CD4-positive, alpha-beta T cell treated with Interleukin-10 for 1 hour (primary cell): ENCODE measurements at places on chromosomes 16 and 17.

- DNase-seq = no peak
Observed at GRCh38 chr17:74452841-74453661, 13.4 kb upstream of the CD300A start.

GRCh38 chr17:56257075-56257474 lies 103.8 kb downstream of the ANKFN1 start:
- DNase-seq = no peak

DNA sequence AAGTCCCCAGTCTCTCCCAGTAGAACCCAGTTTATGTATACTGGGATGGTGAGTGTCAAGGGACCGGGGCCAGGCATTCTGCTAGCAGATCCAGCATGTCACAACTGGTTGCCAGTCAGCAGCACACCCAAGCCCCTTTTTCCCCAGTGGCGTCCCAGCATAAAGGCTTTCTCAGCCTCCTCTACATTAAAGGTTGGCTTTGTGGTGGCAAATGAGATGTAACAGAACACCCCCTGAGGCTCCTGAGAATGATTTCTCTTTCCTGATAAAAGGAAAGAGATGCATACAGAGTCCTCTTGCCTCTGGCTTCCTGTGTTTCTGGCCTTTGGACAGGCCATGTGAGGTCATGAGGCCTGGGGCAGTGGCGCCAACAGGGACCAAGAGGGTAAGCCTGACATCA lies 27.9 kb downstream of the IRX6 start:
- no peak for DNase-seq

DNA sequence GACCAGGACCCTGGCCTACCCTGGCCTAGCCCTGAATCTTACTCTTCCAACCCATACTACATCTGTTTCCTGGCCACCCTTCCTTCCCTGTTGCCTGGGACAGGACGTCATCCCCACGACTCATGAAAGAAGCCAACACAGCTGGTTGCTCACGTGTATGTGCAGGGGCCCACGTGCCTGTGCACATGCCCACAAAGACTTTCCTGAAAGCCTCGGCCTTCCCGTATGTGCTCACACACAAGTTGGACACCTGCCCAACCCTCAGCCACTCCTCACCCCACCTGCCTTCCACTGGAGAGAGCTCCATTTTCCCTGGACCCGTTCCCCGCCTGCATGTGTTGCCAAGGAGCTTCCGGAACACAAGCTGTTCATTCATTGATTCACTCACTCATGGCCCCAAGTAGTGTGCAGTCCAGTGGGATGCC lies 7.0 kb downstream of the PLXDC1 start:
- no peak for DNase-seq

DNA sequence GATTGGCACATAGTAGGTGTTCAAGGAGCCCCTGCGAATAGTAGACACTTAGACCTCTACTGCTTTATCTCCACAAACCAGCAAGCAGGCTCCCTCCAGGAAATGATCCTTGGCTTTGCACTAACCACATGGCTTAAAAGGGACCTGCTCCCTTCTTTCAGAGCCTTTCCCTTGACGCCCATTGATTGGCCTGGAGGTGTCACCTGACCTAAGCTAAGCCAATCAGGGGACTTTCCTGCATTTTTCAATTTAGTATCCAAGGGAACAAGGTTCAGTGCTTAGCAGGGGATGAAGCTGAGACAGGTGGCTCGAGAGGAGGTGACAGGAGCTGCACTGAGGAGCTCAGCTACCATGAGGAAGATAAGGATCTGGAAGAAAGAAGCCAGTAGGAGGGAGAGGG lies 52.8 kb downstream of the CLEC19A start:
- DNase-seq = no peak

GRCh38 chr17:31724619-31725018 lies 134.4 kb downstream of the COPRS start:
- DNase-seq = no peak

DNA sequence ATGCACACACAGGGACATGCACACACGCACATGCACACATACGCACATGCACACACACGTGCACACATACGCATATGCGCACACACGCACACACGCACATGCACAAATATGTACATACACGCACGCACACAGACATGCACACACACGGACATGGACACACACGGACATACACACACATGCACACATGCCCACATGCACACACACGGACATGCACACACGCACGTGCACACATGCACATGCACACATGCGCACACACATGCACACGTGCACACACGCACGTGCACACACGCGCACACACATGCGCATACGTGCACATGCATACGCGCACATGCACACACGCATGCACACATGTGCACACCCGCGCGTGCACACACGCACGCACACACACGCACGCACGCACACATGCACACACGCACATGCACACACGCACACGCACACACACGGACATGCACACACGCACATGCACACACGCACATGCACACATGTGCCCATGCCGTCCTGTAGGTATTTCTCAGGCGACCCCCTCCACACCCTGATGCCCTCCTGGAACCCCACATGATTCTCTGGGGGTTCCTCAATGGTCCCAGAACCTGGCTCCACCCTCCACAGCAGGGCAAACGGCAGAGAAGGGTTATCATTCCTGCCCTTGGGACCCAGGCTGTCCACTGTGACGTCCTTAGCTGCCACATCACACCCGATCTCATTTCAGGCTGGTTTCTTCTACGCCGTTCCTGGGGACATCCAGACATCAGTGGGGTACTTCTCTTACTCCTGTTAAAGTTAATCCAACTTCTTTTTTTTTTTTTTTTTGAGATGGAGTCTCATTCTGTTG lies 9.6 kb upstream of the RBFOX3 start:
- no peak for DNase-seq

DNA sequence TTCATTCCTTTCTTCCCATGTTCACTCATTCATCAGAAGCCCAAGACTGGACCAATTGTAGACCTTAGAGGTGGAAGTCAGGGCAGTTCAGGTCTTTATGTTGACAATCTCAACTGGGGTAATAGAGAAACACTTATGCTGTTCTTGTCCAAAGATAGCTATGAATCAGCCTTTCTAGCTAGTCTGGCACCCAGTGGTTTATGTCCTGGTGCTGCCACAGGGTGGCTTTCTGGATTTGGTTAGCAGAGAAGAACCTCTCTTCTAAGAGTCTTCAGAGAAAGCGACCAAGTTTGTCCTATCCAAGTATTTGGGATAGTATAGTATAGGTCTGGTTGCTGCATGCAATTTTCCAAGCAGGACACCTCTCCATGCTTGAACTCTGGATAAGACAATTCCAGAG lies 83.3 kb downstream of the NOG start:
- no peak for DNase-seq

GRCh38 chr17:4476511-4477070 lies 22.1 kb upstream of the SPNS2 start:
- DNase-seq = no peak

DNA sequence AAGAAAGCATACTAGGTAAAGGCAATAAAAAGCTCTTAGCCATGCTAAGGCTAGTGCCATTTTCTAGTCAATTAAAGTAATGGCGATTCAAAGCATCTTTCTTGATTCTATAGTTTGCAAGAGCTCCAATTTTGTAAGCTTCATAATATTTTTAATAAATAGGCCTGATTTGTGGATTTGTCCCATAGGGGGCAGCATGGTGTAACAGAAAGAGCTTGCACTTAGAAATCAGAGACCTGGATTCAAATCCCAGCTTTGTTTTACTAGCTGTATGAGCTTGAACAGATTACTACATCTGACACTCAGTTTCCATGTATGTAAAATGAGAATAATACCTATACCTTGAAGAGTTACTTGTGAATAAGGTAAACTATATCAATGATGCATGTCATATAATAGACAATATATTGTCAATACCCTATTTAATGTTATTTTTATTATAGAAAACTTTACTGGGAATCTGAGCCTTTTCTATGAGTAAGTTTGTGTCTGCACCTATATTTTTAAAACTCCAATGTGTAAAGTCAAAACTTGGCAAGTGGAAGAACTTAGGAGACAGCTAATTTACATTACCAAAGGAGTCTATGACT lies 93.6 kb upstream of the NOG start:
- peak; percentile 19 for DNase-seq

DNA sequence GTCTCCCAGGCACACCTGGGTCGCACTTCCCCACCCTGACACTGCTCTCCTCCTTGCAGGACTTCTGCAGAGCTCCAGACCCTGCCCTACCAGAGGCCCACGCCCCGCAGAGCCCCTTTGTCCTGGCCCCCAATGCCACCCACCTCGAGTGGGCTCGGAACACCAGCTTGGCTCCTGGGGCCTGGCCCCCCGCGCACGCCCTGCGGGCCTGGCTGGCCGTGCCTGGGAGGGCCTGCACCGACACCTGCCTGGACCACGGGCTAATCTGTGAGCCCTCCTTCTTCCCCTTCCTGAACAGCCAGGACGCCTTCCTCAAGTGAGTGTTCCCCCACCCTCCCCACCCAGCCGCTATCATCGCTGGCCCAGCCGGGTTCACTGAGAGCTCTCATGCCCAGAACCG lies 79.6 kb downstream of the MGAT5B start:
- DNase-seq = no peak

- no peak for DNase-seq
Observed at GRCh38 chr17:57099165-57099564, 14.1 kb downstream of the AKAP1 start.

DNA sequence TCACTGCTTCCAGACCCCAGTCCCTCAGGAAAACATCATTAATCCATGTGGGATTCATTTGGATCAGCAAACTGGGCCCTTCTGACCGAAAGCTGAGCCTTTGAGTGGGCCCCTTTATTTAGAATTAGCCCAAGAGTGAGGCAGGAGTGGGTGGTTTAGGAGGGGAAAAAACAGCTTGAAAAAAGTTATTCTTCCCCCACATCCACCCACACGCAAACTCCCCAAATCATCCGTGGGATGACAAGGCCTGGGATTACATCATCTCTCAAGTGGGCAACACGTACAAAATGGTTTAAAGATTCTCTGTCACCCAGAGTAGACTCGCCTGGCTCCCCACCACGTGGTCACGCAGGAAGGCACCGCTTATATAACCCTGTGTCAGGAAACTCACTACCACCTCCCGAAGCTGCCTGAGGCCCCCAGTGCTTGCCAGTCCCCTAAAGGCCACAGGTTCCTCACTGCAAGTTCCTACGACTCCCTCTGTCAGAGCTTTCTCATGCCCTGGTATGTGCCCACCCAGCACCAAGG lies 27.6 kb downstream of the GSG1L start:
- DNase-seq = no peak

- no peak for DNase-seq
Observed at GRCh38 chr17:17904166-17905035, 67.6 kb upstream of the SREBF1 start.

DNA sequence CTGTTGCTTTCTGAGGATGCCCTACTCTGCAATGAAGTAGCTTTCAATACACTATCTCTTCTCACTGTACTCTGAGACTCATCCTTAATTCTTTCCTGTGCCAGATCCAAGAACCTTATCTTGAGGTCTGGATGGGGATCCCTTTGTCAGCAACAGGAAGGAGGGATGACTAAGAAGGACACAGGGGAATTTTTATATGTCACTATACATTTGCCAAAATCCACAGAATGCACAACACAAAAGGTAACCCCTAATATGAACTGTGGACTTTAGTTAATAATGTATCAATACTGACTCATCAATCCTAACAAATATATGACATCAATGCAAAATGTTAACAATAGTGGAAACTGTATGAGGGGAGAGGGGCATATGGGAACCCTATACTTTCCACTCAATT lies 4.7 kb upstream of the RBBP6 start:
- DNase-seq = no peak

DNA sequence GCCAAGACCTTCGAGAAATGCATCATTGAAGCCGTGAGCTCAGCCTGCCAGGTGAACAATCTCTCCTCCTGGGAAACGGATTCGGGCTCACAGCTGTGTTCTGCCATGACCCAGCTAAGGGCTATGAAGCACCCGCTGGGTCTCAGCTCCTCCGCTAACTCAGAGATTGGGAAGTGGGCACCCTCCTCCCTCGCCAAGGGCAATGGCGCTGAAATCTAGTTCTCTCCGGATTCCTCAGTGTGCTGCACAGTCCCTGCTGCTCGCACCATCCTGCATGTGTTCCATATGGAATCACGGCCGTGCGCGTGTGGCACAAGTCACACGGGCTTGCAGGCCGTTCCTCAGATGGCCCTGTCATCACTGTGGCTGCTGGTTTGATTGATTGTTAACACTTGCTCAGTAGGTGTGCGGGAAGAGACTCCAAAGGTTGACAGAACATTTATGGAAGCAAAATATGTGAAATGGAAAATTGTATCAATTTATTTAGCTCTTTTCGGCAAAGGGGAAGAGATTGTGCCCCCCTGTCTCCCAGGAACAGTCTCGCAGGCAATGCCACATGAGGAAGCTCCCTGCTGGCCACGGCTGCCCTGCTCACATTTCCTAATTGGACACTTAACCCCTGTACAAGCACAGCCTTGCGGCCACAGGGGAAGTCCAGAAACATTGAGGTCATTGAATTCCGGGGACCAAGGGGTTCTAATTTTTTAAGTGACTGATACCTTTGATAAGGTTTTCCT lies 58.8 kb downstream of the RNF213 start:
- DNase-seq = no peak

DNA sequence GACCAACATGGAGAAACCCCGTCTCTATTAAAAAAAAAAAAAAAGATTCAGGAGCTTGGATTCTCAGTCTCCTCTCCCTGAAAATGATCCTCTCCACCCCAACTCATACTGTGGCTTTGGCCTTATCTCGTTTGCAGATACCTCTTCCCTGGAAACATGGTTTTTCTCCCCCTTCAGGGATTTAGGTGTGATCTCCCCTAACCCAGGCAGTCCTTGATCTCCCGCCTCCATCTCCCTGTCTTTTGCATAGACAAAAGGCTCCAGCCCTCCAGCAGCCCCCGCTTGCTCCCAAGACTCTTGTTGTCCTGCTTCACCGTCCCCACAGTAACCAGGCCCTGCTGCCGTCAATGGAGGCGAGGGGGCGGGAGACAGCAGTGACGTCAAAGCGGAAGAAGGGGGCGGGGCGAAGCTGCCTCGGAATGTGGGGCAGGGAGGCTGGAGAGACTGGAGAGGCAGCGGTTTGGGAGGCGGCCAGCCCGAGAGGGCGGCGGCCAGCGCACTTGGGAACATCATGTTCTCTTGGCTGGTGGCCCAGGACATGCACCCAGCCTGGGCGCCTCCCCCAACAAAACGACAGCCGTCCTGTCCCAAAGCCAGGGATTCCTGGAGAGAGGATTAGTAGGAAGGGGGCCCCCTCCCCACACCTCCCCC lies 1.9 kb upstream of the PER1 start:
- DNase-seq = peak; percentile 95

- DNase-seq = no peak
Observed at GRCh38 chr16:68422396-68422960, 25.8 kb downstream of the SMPD3 start.

- DNase-seq = peak; percentile 47
Observed at GRCh38 chr16:20383106-20384029, 21.2 kb downstream of the PDILT start.

GRCh38 chr17:80393241-80393890 lies 21.6 kb upstream of the ENDOV start:
- DNase-seq = no peak
